ENCODE measurements at places on chromosomes 12 and 14.
A peak's percentile ranks its signal among the peaks of the same experiment; 100 is the strongest.

DNA sequence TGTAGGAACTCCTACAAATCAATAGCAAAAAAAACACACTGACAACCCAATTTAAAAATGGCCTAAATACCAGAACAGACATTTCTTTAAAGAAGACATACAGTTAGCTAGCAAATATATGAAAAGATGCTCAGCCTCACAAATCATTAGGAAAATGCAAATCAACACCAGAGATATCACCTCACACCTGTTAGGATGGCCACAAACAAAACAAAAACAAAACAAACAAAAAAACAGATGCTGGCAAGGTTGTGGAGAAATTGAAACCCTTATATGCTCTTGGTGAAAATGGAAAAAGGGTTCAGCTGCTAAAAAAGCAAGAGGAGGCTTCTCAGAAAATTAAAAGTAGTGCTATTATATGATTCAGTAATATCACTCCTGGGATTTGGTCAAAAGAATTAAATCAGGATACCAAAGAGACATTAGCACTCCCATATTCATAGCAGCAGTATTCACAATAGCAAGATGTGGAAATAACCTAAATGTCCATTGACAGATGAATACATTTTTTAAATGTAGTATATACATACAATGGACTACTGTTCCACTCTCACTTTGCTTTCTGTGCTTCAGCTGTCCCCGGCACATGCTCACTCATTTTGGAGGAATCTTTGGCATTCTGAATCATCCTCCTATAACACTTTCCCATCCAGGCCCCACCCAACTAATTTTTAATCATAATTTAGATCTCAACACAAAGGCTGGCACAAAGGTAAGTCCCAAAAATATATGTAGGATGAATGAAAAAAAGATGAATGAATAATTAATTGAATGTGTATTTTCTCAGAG, 99.1 kb downstream of the SYT1 start:
- no peak overlapping the region for H3K4me3 ChIP-seq
- no peaks in the 10 kb centered on the region for H3K36me3 ChIP-seq
- DNase-seq: no peak
- no peak overlapping the region for H3K27ac ChIP-seq

- peak; percentile 84 for DNase-seq
- peaks cover 60% of the 10 kb centered on the region for H3K4me1 ChIP-seq
- H3K27me3 ChIP-seq: no peaks in the 10 kb centered on the region
- H3K27ac ChIP-seq: peak overlapping the region; percentile 96
These were observed 3.7 kb downstream of the SELPLG start for GRCh38 chr12:108629824-108630476.

DNA sequence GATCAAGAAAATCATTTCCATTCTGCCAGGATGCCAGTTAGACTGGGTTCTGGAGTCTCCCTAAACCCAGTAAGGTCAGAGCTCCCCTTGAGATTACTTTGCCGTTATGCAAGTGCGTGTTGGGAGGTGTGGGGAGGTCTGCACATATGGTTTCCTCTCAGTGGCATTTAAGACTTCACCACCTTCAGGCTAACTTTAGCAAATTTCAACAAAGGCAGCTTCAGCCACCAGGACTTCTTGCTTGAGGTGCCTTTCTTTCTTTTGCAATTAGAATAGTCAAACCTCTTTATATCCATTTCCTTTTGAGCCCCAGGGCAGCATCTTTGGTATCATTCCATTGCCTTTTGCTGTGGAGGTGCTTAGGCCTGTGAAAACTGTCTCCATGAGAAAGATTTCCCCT, 117.2 kb upstream of the CCND2 start:
- peaks cover 13% of the 10 kb centered on the region for H3K4me1 ChIP-seq
- H3K27me3 ChIP-seq: no peaks in the 10 kb centered on the region
- no peak overlapping the region for H3K4me3 ChIP-seq
- H3K27ac ChIP-seq: no peak overlapping the region

DNA sequence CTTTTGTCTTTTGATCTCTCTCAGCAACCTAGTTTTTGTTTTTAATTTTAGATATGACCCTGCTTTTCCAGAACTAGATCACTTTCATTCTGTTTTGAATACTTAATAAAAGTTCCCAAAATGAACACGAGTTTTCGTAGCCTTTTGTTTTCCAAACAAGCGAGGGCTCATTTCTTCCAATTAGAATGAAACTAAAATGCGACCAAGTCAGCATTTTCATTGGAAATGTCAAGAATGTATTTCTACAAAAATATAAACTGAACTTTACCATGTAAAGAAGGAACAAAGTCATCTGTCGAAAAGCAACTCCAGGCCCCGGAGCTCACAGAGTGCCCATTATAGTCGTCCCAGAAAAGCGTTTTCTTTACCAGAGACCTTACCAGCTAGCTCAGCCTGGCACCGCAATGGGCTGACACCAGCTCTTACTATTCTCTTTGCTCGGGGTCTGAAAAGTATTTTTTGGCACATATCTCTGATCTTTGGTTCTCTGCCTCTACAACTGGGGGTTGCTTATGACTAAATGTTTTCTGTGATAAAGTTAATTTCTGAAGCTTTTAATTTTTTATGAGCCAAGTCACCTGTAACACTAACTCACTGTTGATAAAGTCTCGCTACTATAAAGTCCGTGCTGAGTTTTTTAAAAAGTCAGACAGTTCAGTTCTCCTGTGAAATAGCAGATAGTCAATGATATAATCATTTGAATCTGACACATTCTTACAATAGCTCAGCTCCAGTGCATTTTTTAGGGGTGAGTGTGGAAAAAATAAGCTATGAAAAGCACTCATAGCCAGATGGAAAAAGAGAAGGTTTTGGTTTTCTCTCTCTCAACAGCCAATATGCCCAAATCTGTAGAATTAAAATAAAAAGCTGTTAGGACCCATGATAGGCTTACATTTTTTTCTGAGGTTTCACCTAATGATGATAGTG, 43.4 kb downstream of the SAMD4A start:
- no peaks in the 10 kb centered on the region for H3K36me3 ChIP-seq
- no peak for DNase-seq
- H3K27ac ChIP-seq: no peak overlapping the region

GRCh38 chr12:122874081-122874480, 21.8 kb downstream of the VPS37B start:
- H3K27me3 ChIP-seq: no peaks in the 10 kb centered on the region
- peaks cover 59% of the 10 kb centered on the region for H3K36me3 ChIP-seq
- DNase-seq: no peak
- peaks cover 17% of the 10 kb centered on the region for H3K4me1 ChIP-seq
- H3K4me3 ChIP-seq: no peak overlapping the region
- H3K27ac ChIP-seq: no peak overlapping the region

DNA sequence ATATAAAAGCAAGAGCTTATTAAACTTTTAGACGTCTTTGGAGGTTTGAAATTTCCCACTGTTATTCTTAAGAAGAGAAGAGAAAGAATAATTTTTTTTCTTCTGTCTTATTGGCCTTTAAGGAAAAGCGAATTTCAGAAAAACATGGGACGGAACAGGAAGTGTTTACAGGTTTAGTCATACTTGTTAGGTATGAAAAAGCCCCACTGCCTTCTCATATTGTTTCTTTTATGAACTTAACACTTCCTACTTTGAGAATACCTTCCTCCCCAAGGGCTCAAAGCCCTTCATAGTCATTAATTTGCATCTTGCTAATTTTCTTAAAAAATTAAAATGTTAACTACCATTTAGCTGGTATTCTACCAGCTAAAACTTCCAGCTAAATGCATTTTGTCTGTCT, 82.0 kb downstream of the ETV6 start:
- H3K4me1 ChIP-seq: no peaks in the 10 kb centered on the region
- no peaks in the 10 kb centered on the region for H3K36me3 ChIP-seq
- no peak overlapping the region for H3K4me3 ChIP-seq
- H3K27me3 ChIP-seq: no peaks in the 10 kb centered on the region

GRCh38 chr12:29187756-29188155, 38.7 kb downstream of the FAR2 start:
- DNase-seq: no peak
- no peak overlapping the region for H3K4me3 ChIP-seq
- H3K4me1 ChIP-seq: no peaks in the 10 kb centered on the region
- H3K27me3 ChIP-seq: no peaks in the 10 kb centered on the region

- H3K27me3 ChIP-seq: peaks cover 20% of the 10 kb centered on the region
- peak; percentile 45 for DNase-seq
- no peaks in the 10 kb centered on the region for H3K4me1 ChIP-seq
- H3K27ac ChIP-seq: no peak overlapping the region
- H3K4me3 ChIP-seq: no peak overlapping the region
These were observed 40.5 kb downstream of the KCNA5 start for GRCh38 chr12:5083955-5084849.
